ENCODE measurements at places on chromosomes 4 and X.
A peak's percentile ranks its signal among the peaks of the same experiment; 100 is the strongest.

- DNase-seq: no peak
These were observed 147.9 kb upstream of the CTSO start for GRCh38 chr4:156101571-156101970.

DNA sequence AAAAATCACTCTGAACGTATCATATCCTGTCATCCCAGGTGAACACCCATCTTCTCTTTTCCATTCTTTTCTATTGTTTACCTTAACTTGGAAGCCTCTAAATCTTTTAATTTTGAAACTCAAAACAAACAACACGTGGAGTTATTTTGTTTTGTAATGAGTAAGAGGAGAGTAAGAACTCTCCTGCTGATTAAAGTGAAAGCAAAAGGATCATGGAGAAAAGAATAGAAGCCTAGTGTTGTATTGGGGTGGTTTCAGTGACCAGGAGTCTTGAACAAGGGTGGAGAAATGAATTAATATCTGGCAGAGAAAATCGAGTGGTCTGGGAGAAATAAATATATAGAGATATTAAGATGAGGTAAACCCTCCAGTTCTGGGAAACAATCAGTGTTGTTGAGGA lies 237.4 kb upstream of the UGT8 start:
- DNase-seq: no peak

- DNase-seq: no peak
These were observed 69.2 kb downstream of the ZNF732 start for GRCh38 chr4:236028-236427.

GRCh38 chr4:159178151-159178546 lies 75.3 kb downstream of the RAPGEF2 start:
- DNase-seq: no peak

DNA sequence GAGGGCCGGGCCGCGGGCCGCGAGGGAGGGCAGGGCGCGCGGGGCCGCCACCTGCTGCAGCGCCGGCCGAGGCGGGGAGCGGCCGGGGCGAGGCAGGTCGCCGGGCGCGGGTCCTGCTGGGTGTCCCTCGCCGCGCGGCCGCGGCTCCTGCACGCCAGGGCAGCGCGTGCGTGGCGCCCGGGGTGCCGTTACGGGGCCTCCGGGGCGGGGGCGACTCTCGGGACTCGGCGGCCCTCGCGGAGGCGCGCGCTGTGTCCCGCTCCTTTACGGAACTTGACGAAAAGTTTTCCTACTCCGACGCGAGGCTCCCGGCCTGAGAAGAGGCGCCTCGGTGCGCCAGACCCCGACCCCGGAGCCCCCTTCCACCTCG lies 329 bp downstream of the TBC1D14 start:
- DNase-seq: peak; percentile 78
